Activated CD8-positive, alpha-beta T cell treated with anti-CD3 and anti-CD28 coated beads, Interleukin-2, amount 10 ng/mL, durations not matched to agents 7 days and 5 days (primary cell): ENCODE measurements at places on chromosomes 4 and X.

GRCh38 chr4:67522851-67523671 lies 22.2 kb downstream of the CENPC start:
- H3K4me1 ChIP-seq = peaks cover 49% of the 10 kb centered on the region
- no peak overlapping the region for H3K4me3 ChIP-seq
- no peaks in the 10 kb centered on the region for H3K27me3 ChIP-seq
- no peak for DNase-seq
- H3K36me3 ChIP-seq = peaks cover 68% of the 10 kb centered on the region

DNA sequence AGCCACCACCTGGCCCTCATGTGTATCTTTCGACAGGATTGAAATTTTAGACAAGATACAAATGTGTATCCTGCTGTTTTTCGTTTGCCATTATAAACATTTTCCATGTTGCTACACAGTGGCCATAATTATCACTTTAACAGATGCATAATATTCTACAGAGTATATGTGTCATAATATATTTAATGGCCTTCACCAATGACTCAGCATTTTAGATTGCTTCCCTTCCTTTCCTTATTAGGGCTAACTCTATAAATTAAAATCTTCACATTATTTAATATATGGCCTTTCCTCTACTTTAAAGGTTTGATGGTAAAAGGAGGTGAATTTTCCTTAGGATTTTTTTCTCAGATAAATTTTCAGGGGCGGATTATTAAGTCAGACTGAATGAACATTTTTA lies 97.4 kb downstream of the HS6ST2 start:
- peaks cover 5% of the 10 kb centered on the region for H3K27me3 ChIP-seq
- H3K4me3 ChIP-seq = no peak overlapping the region
- H3K36me3 ChIP-seq = peaks cover 14% of the 10 kb centered on the region
- peaks cover 31% of the 10 kb centered on the region for H3K4me1 ChIP-seq

DNA sequence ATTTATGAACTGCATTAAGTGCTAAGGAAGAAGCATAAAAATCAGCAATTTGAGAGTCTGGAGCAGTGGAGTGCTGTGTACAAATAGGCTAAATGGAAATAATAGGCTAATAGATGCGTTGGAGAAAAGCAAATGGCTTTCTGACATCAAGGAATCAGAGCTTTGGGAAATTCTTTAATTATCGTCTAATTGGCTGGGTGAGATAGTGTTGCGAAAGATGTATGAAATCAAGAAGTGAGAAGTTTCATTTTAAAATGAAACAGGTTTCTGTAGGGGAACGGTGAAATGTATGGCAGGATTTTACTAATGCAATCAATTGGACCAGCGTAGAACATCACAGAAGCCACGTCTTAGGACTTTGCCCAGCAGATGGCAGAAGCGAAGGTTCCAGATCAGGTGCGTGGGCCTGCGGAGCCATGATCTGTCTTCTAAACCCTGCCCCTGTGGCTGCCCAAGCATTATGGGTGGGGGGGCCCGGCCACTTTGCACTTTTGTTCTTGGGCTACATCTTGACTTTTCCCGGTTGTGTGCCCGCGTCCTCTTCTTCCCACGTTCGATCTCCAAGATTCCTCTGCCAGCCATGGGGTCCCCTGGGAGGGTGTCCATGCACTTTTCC lies 118.5 kb upstream of the SHISA3 start:
- no peaks in the 10 kb centered on the region for H3K36me3 ChIP-seq
- H3K4me1 ChIP-seq = peaks cover 7% of the 10 kb centered on the region
- no peak for DNase-seq

- no peaks in the 10 kb centered on the region for H3K4me1 ChIP-seq
- H3K27ac ChIP-seq = no peak overlapping the region
- no peak overlapping the region for H3K4me3 ChIP-seq
- no peak for DNase-seq
Measured at GRCh38 chrX:107167163-107167921, 38.9 kb downstream of the NUP62CL start.
